ENCODE measurements at places on chromosomes 1 and 21.

DNA sequence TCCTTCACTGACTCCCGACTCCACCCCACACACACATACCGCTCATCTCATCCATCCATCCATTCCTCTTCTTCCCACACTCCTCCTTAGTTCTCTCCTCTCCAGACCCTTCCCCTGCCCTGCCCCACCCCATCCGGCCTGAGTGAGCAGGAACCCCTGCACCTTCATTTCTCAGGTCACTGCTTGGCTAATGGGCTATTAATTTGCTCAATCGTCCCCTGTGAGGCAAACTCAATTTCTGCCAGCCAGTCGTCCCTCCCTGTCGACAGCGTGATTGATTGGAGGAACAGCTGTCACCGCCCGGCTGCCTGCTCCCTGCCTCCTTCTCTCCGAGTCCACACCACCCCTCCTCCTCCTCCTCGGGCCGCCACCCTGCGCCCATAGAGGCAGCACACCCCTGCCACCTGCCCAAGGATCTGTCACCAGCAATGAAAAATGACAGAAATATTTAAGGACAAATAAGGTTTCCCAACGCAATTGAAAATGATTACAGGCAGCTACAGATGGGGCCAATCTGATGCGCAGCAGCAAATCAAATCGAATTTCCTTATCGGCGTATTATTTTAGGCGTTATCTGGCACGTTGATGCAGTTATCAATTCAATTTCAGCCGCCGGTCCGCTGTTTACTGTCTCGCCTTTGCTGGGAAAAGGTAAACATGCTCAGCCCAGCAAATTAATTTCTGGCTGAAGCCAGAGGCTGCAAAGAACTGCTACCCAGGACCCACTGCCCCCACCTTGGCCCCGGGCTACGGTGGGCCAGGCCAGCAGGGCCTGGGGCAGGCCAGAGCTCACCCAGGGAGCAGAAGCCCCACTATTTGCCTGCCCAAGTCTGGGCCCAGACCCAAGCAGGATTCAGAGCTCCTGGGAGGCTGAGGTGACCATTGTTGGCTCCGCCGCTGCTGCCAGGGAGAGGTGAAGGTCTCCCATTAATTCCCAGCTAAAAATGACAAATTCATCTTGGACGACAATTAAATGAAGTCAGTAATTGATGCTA lies 71.3 kb downstream of the TMEM53 start:
- DNase-seq, result no peak

- DNase-seq, result no peak
Observed at GRCh38 chr1:20350421-20350820, 59.7 kb downstream of the VWA5B1 start.

GRCh38 chr1:109793089-109793485 lies 29.4 kb upstream of the EPS8L3 start:
- DNase-seq, result no peak

DNA sequence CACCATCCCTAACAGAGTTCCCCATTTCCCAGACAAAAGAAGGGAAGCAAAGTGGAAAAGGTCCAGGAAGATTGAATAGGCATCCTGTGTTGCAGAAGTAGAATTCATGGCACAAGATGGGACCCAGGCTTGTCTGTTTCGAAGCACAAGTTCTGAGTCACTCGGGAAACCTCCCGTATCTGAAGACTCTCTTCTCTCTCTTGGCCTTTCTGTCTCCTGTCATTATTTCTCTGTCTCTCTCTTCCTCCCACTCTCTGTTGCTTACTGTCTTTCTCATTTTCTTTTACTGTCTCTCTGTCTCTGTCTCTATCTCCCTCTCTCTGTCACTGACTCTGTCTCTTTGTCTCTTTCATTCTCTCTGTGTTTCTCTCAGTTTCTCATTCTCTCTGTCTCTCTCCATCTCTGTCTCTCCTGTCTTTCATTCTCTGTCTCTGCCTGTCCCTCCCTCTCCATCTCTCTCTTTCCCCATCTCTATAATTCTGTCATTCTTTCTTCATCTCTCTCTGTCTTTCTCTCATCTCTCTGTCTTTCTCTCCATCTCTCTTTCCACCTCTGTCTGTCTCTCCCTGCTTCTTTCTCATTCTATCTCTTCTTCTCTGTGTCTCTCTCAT lies 23.7 kb downstream of the RNF187 start:
- no peak for DNase-seq

DNA sequence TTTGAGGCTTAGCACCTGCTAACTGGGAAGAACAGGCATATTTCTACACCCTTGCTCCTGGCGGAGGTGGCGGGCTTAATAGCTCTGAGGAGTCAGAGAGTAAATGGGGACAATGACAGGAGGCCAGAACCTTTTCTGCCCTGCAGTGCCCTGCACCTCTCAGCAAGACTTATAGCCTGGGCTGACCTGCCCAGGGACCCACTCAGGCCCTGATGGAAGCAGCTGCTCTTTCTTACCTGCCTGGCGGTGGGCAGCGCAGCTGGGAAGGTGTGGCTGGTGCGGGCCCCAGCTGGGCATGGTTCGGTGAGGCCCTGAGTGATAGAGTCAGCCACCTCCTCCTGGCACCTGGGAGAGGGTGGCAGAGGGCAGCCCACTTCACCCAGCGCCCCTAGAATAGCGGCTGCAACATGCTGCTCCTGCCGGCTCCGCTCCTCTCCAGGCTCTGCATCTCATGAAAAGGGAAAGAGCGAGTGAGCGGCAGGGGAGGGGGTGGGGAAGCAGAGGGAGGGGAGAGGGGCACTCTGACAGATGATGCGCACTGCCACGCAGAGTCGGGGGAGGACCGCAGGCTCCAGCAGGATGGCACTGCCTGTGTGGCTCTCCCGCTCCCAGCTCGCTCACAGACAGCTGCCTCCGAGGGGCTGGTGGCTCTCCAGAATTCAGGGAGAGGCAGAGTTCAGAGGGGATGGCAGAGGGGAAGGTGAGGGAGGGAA lies at the start of gene RGS8:
TSS of gene RGS8 (minus strand) at position 472 of the 713 bp plus-strand sequence. CDS start 14,938 bp downstream, outside the sequence.
- no peak for DNase-seq

GRCh38 chr1:110176299-110176956 lies 26.1 kb downstream of the SLC6A17 start:
- no peak for DNase-seq

GRCh38 chr1:88060112-88060673 lies 623.9 kb upstream of the PKN2 start:
- no peak for DNase-seq

DNA sequence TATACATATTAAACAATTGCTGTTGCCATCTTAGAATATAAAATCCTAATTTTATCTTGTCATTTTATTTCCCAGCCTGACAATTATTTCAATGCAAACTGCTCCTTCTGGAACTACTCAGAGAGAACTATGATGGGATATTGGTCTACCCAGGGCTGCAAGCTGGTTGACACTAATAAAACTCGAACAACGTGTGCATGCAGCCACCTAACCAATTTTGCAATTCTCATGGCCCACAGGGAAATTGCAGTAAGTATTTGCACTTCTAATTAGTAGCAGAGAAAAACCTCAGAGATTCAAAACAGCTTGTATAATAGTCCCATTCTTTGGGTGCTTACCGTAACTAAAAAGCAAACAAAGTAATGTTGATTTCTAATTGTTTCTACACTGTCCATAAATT lies 167.2 kb downstream of the ADGRL2 start:
- no peak for DNase-seq

GRCh38 chr1:92031281-92032110 lies 1.7 kb downstream of the EPHX4 start:
- no peak for DNase-seq

Measured in activated CD4-positive, alpha-beta T cell treated with anti-CD3 and anti-CD28 coated beads for 24 hours (primary cell).